H4 (cell line): ENCODE measurements at places on chromosomes 13 and 19. TPM values are rescaled to one million over a fixed set of nuclear protein-coding genes. Genes with fewer than 3 reads are reported as not detected.

Gene NAA16
- total RNA-seq, result 6.6 and 6.8 TPM in 2 replicates

Gene RRAS
- total RNA-seq, result 21.5 and 22.7 TPM in 2 replicates

Gene CEACAM16
- not detected in 2 replicates for total RNA-seq

Gene ZNF846
- total RNA-seq, result 3.4 and 4.0 TPM in 2 replicates

GRCh38 chr19:55091955-55092354 is 16.3 kb downstream of the EPS8L1 start:
- DNase-seq, result no peak

DNA sequence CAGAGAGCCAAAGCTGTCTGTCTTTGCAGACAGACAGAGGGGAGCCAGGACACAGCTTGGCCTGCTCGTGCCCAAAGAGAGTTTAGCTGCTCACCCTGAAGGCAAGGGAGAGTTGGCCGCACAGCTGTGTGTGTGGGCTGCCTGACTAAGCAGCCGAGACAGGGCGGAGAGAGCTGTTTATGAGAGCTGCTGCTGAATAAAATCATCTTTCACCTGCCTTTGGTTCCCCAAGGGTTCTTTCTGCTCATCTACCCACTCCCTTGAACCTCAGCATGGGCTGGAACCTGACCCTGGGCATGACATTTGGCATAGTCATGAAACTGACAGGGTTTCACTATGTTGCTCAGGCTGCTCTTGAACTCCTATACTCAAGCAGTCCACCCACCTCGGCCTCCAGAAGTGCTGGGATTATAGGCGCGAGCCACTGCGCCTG is 98.2 kb downstream of the RBM26 start:
- DNase-seq, result no peak

DNA sequence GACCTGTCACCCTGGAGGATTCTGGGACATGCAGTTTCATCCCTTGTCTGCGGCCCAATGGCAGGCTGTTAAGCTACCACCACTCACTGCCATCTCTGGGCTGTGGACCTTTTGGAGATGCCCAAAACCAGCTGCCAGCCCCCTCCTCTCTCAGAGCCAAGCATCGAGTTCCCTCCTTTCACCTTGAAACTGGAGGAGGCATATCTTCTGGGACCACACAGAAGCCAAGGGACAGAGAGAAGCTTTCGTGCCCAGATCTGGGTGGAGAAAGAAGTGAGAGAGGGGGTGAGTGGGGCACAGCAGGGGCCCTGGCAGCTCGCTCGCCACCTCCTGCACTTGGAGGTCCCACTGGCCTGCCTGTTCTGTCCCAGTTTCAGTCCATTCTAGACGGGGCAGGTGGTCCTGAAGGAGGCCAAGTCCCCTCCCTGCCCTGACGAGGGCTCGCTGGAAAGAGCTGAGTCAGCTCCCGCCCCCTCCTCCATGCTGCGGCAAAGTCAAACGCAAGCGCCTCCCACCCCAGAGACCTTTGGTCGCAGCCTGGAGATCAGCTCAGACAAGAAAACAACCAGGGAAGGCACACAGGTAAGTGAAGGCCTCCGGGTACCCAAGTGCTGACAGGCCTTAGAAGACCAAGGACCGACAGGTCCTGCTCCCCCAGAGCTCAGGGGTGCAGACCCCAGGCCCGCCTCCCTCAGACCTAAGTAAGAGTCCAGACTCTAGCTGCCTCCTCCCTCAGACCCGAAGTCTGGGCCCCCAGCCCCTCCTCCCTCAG is 3.8 kb downstream of the BCAT2 start:
- DNase-seq, result no peak
